ENCODE measurements at places on chromosomes 1 and 21. TPM values are rescaled to one million over a fixed set of nuclear protein-coding genes. Genes with fewer than 3 reads are reported as not detected.

Gene EPHB2
- total RNA-seq, result 32.4 TPM

Gene ERVH48-1
- total RNA-seq, result 0.04 TPM

Gene GUCA2B
- total RNA-seq, result not detected

Gene CRB1
- not detected for total RNA-seq

Gene TNN
- not detected for total RNA-seq

Gene ARHGEF10L
- total RNA-seq, result 5.8 TPM

Gene PCP4
- total RNA-seq, result not detected

Gene CRP
- total RNA-seq, result not detected

Gene PTPN7
- total RNA-seq, result not detected

Gene RSPH1
- 0.55 TPM for total RNA-seq

Gene RPS6KA1
- 17.5 TPM for total RNA-seq

Gene NPPB
- not detected for total RNA-seq

Gene TMPRSS15
- not detected for total RNA-seq

Gene TAF13
- 28.6 TPM for total RNA-seq

Gene VHLL
- not detected for total RNA-seq

Gene PRSS38
- not detected for total RNA-seq

Gene LEFTY2
- total RNA-seq, result not detected

Gene CLCA2
- total RNA-seq, result not detected

Gene TNFRSF14
- total RNA-seq, result 0.11 TPM

Gene IL20
- not detected for total RNA-seq

Gene DIP2A
- total RNA-seq, result 7.3 TPM

Gene TPTE
- not detected for total RNA-seq

Gene IFI44
- total RNA-seq, result 0.82 TPM

Gene RGS4
- not detected for total RNA-seq

Gene CELA2B
- total RNA-seq, result not detected
